Hematopoietic multipotent progenitor cell treated with erythropoietin and hydrocortisone succinate and interleukin-3 and kit ligand, for 17 days (in vitro differentiated cells): ENCODE measurements at places on chromosomes 6 and 20.

DNA sequence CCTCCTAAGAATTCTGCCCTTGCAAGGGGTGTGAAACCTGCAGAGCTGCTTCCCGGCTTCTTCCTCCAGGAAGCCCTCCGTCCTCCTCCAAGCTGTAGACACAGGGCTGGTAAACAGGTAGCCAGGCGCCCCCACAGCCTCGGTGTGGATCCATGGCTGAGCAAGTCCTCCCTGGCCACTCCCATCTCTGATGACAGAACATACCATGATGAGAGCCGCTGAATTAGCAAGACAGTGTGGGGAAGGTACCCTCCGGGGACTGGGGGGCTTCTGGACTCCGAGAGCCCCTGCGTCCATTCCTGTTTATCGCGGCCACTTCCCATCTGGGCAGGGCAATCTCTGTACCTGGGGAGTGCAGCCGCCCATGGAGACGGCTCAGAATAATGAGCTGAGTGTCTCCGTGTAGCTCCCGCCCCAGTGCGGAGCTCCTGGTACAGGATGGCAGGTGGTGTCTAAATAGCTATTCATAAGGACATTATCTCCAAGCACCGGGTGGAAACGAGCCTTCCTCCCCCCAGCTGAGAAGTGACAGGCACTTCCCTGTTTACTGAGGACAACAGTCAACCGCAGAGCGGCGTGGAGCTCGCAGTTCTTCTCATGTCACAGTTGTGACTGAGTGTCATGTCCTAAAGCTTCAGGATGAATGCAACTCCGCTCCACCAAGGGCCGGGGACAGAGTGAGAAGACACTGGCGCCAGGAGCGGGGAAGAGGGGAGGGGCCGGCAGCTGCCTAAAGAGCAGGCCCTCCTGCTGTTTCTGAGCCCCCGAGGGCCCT, 22.7 kb upstream of the NTSR1 start:
- no peak for DNase-seq

GRCh38 chr6:162443101-162443500, 284.5 kb downstream of the PRKN start:
- DNase-seq: no peak

DNA sequence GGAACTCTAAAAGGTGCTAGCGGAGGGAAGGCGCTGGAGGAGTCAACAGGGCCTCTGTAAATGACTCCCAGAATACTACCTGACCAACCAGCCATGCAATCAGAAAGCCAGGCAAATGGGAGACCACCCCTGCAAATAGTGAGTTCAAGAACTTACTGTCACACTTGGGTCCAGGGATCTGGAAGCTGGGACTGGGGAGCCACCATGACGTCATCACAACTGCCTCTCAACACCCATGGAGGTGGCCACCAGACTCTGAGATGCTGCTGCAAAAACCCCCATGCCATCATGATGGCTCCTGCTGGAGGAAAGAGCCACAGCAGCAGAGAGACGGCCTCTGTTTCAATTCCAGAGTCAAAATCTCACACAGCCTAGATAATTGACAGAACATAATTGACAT, 8.5 kb upstream of the PDYN start:
- no peak for DNase-seq

- no peak for DNase-seq
Observed at GRCh38 chr6:33380272-33380981, 11.2 kb upstream of the KIFC1 start.

DNA sequence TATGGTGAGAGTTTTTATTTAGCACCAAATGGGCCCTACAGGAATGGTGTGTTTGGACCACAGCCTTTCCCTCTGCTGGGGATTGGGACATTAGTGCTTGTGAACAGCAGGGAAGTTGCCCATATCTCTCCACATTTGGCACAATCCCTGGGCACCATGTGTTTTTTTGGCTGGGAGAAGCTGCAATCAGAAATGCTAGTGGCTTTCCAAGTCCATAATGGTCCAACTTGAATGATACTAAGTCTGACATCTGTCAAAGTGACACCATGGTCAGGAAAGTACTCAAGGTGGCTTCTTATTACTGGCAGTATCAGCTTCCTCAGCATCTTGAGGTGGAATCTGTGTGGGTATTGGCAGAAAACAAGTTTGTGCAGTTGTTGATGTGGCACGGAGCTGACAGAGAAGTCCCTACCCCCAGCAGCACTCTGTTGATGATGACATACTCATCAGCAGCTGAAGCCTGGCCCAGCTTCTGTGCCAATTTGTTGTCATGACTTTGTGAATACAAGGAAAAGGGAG, 53.0 kb downstream of the SASH1 start:
- DNase-seq: no peak

DNA sequence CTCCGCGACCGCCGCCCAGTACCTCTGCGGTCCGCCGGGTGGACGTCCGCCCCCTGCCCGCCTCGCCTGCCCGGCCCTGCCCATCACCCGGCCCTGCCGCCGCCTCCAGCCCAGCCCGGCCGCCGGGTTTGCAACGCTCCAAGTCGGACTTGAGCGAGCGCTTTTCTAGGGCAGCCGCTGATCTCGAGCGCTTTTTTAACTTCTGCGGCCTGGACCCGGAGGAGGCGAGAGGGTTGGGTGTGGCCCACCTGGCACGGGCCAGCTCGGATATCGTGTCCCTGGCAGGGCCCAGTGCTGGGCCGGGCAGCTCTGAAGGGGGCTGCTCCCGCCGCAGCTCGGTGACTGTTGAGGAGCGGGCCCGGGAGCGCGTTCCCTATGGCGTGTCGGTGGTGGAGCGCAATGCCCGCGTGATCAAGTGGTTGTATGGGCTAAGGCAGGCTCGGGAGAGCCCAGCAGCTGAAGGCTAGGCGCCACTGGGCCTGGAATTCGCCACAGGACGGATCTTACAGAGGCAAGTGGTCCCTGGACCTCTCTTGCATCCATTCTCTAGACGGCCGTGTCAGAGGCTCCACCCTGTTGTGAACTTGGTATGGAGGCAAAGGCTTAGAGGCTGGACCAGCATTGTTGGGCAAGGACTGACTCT, 11.8 kb downstream of the FAM110A start:
- DNase-seq: peak; percentile 32

GRCh38 chr6:25487012-25487411, 165.0 kb upstream of the SCGN start:
- no peak for DNase-seq

GRCh38 chr6:169109411-169110220, 144.0 kb downstream of the THBS2 start:
- no peak for DNase-seq

- DNase-seq: no peak
Observed at GRCh38 chr6:39021041-39021440, 27.5 kb upstream of the GLP1R start.

- DNase-seq: no peak
Observed at GRCh38 chr6:149266659-149267058, 50.9 kb upstream of the TAB2 start.

DNA sequence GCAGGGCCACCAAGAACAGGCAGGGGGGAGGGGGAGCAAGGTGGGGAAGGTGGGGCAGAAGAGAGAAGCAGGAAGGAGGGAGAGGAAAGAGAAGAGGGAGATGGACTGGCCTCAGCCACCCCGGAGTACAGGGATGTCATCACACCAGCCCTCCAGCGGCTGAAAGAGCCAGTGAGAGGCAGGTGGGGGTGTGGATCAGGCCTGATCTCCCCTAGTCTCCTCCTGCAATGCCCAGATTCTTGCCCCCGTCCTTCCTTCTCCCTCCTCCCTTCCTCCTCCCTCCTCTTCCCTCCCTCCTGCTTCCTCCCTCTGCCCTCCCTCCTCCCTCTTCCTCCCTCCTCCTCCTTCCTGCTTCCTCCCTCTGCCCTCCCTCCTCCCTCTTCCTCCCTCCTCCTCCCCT, 61.5 kb downstream of the YTHDF1 start:
- no peak for DNase-seq

GRCh38 chr6:157861814-157862213, 38.8 kb downstream of the SNX9 start:
- DNase-seq: no peak

DNA sequence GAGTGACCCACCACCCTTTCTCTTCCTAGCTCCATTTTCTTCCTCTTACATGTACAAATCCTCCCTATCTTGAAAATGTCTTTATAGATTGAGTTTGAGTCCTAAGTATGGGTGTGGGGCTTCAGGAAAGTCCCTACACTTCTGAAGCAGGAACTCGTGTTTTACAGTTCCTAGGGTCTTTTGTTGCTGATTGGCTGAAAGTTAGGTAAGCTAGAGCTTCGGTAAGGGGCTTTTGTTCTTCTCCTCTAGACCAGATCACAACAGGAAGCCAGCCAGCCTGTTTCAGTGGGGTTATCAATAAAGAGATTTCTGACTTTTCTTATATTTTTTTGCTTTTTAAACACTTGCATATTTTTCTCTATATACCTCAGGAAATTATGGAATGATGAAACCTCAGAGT, 51.3 kb downstream of the CNR1 start:
- DNase-seq: no peak

DNA sequence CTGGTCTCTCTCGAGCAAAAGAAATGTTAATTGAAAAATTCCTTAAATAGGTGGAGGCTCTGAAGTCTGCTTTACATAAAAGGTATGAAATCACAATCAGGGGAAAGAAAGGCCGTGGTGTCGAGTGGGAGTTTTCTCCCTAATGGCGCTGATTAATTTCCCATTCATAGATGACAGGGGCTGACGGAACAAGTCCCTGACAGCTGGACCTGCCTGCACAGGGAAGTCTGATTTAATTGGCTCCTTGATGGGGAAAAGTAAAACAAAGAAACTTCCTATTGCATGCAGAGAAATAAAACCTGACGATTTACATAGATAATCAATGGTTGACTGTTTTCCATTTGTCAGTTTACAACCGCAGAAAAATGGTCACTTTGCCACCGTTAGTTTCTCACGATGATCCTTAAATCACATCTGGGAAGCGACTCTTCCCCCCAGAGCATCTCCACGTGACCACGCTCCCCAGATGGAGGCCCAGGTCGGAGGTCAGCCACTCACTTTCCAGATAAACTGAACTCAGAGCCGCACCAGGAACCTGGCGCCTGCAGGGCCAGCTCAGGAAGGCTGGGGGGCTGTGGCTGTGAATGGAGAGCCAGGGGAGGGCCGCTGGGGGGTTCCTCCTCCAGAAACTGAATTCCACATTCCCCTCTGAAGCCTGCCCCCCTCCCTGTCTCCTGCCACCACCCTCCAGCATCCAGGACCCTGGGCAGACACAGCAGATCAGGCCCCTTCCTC, 55.3 kb downstream of the DLL1 start:
- DNase-seq: no peak

GRCh38 chr20:20528861-20529260, 161.0 kb downstream of the INSM1 start:
- DNase-seq: no peak

DNA sequence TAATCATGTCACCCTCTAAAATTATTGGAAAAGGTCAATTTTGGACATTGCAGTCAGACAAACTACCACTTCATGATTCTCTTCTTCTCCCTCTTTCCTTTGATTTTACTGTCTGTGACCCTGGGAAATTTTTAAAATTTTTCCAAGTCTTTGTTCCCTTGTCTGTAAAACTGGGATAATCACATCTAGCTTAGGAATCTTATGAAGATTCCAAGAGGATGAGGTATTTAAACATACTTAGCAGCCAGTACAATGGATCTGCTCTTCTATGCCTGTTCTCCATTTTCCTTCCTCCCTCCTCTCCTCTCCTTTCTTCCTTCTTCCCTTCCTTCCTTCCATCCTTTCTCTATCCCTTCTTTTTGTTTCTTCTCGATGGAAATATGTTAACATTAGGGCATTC, 651.6 kb upstream of the MARCKS start:
- no peak for DNase-seq

GRCh38 chr6:35493307-35493983, 3.4 kb downstream of the TEAD3 start:
- DNase-seq: no peak

- DNase-seq: peak; percentile 77
Observed at GRCh38 chr6:26003102-26003694, 40.6 kb downstream of the TRIM38 start.
